Heart left ventricle (tissue), 16 donors: ENCODE measurements at places on chromosomes 11 and 22.

DNA sequence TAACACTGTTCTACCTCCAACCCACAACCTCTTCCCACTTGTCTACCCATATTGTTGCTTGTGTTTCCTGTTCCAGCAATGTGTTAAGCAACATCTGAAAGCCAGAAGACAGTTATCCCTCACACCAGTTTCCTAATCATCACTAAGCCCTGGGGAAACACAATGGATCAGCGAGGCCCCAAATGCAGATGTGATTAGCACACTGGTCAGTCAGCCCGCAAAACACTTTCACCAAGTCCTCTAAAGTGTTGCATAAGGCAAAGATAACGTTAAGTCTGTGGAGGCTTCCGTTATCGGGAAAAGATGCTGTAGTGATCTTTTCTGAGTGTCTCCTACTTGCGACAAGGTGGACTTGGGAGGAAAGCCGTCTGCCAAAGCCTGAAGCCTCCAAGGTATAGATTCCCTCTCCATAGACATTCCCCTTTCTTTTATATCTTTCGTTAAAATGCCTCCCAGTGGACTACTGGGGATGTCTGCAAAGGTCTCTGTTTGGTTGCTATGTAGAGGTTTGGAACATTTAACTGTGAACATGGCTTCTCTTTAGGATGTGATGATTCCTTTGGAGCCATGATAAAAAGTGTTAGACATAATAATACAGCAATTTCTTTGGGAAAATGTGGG lies at the start of gene MS4A3:
MS4A3 (plus strand) TSS at position 317 of the 621 bp plus-strand sequence. CDS start 4,496 bp downstream, outside the sequence.
- no peak for DNase-seq

DNA sequence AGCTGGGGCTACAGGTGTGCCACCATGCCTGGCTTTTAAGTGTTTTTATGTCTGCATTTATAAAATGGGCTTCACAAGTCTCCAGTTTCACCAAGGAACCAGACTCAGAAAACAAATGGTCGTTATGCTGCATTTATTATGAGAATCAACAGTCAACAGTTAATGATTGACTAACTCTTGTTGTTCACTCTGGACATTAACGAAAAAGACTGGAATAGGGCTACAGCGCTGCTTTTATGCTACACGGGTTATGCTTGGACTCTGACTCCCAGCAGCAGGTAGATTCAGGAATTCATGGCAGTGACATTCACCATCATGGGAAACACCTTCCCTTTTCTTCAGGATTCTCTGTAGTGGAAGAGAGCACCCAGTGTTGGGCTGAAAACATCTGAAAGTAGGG lies 44.4 kb upstream of the CHKA start:
- DNase-seq = no peak

- DNase-seq = no peak
Observed at GRCh38 chr22:34797826-34798225, 268.1 kb upstream of the ISX start.

DNA sequence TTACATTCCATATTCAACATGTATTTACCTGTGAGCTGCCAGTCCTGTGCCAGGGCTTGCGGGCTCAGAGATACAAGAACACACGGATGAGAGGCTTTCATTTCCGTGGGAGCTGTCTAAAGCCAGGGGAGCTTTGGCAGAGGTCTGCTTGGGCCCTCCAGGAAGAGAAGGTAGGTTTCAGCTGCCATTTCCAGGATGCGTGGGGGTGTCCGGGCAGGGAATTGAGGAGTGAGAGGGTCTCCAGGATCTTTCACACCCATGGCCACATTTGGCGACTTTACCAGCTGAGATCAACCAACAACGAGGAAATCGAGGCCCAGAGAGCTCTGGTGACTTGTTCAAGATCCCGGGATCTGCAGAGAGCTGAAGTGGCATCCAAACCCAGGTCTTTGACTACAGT lies 119.6 kb downstream of the BUD13 start:
- DNase-seq = no peak
